ENCODE measurements at places on chromosomes 5 and 9.
A peak's percentile ranks its signal among the peaks of the same experiment; 100 is the strongest.

- DNase-seq: no peak
Measured at GRCh38 chr5:99368726-99369125, 439.9 kb upstream of the CHD1 start.

- DNase-seq: no peak
Measured at GRCh38 chr9:113578882-113579282, 115.4 kb downstream of the RGS3 start.

- no peak for DNase-seq
Measured at GRCh38 chr5:127428276-127428675, 89.2 kb upstream of the PRRC1 start.

DNA sequence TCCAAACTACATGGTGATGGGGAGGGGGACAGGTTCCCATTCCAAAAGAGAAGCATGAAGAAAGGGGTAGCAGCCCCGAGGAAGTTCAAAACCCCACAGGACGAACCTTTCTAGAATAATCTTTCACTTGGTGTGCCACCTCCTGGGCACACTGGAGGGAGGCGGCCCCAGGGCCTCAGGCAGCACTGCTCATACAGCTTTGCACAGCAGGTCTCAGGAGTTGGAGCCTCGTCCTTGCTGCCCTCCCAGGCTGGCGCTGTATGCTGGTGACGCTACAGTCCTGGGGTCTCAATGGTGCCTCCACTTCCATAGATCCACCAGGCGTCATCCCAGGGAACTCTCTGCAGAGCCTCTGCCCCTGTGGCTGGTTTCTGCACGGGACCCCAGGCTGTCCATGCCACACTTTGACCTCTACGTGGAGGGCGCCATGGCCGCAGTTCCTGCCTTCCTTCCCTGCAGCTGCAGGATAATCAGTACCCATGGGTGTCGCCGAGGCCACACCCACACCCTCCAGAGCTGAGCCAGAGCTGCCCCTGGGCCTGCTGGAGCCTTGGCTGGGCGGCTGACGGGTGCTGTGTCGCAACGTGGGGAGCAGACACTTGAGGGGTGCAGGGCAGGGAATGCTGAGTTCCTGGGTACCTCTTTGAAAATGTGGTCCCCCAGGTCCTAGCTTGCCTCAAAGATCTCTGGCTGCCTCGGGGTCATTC is 95.3 kb downstream of the COL5A1 start:
- no peak for DNase-seq

DNA sequence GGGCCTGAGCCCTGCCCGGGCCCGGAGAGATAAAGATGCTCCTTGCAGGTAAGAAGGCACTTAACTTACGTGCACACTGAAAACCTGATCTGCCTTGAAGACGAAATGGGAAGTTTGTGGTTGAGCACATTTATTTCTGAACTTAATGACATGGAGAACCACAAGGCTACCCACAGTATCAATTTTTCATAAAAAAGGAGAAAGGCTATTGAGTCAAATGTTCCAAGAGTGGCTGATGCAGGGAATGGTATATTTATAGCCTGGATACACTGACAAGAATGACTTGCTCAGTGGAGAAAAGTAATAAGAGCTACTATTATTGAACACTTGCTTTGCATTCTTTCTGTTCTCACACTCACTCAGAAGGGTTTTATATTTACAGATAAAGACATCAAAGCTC is 419.3 kb downstream of the ACTL7B start:
- DNase-seq: no peak

DNA sequence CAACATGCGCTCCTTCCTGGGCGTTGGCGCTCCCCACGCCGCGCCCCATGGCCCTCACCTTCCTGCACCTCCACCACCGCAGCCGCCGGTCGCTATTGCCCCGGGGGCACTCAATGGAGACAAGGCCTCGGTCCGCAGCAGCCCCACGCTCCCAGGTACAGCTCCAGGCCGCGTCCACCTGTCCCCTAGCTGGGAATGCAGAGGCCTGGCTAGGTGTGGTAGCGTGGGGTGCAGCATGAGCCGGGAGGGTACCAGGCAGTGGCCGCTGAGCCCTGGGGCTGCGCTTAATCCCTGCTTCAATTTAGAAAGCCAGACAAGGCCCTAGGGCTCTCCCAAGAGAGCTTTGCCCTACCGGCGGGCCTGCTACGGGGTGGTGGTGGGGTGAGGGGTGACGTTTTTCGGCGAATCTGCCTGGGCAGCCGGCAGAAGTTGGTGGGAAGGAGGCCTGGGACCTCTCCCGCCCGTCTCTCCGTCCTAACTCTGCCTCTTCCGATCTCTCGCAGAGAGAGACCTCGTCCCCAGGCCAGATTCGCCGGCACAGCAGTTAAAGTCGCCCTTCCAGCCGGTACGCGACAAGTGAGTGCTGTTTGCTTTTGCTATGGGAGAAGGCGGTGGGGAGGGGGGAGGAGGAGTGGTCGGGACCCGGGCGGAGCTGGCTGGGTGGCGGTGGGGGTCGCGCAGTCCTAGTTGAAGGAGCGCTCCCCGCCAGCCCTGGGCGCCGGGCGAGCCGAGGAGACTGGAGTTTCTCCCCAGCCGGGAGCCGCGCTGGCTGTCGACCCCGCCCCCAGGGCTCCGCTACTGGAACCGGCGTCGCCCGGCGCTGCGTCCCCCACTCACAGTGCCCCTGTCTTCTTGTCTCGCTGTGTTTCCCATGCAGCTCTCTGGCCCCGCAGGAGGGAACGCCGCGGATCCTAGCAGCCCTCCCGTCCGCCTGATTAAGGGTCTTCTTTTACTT is 4.8 kb downstream of the IRX1 start:
- no peak for DNase-seq

- DNase-seq: no peak
Measured at GRCh38 chr9:107221321-107221720, 61.8 kb upstream of the RAD23B start.

GRCh38 chr5:172129256-172129910 is 58.6 kb downstream of the STK10 start:
- no peak for DNase-seq

GRCh38 chr5:160105686-160106360 is 13.4 kb downstream of the PWWP2A start:
- no peak for DNase-seq

GRCh38 chr5:39360471-39361111 is 3.7 kb downstream of the C9 start:
- DNase-seq: no peak

DNA sequence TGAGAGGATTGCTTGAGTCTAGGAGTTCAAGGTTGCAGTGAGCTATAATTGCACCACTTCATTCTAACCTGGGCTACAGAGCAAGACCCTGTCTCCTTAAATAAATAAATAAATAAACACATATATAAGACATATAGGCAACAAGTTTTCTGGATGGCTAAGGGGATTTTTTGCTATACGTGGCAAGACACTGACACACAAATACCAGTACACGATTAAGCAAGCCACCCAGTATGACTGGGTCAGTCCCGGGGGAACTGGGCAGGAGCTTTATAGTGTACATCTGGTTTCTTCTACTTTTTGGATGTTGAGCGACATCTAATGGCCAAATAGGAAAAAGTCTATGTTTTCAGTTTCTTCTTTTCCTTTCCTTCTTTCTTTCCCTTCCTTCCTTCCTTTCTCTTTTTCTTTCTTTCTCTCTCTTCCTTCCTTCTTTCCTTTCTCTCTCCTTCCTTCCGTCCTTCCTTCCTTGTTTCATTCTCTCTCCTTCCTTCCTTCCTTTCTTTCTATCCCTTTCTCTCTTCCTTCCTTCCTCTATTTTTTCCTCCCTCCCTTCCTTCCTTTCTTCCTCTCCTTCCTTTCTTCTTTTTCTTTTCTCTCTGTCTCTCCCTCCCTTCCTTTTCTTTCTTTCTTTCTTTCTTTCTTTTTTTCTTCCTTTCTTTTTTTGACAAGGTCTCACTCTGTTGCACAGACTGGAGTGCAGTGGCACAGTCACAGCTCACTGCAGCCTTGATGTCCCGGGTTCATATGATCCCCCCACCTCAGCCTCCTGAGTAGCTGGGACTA is 47.0 kb upstream of the PLIN2 start:
- peak; percentile 63 for DNase-seq

DNA sequence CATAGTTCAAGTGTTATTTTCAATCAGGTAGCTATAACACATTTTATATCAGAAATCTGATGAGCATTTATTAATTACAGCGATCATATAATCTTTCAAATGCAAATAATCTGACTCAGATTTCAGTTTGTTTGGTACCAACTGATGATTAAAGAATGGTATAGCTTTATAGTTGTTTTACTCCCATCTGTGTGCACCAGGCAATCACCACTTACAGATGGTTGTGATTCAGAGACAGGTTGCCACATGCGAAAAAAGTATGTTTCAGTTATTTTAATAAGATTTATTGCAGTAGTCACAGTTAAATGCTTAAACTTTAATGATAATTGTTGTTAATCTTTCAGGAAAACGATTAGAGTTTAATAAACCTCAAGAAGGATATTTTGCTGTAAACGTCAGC is 155.1 kb upstream of the ARRDC3 start:
- no peak for DNase-seq
